ENCODE measurements at places on chromosomes 11 and 22.

DNA sequence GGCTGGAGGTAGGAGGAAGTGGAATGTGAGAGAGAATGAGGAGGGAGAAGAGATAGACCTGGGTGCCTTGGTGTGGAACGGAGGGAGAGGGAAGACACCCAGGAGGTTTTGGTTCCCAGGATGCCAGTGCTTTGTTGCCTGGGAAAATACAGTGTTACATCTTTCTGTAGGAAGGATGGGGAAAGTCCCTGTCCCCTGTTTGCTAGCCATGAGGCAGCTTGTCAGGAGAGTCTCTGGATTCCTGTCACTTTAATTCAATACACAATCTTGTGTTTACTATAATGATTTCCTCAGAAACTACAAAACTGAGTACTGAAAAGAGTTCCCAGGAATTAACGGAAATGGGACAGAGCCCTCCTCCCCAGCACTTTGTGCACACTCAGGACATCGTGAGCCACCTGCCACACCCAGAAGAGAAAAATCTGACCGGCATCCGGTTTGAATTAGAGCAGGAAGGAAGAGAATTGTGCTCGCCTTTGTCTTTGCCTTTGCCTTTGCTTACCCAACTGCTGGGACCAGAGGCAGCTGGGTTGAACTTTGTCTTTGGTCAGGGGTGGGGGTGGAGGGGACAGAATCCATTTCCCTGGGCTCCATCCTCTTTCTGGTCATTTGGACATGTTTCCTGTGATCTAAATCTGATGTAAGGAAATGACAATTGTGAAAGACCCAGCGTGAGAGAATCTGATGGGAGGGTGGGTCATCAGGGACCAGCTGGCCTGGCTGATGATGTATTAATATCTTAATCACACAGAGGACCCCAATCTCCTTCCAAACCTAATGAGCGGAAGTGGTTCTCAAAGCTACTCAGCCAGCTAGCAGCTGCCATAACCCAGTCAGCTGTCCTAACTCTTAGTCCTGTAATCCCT lies 1.3 kb upstream of the LIMK2 start:
- DNase-seq = no peak

- no peak for DNase-seq
Measured at GRCh38 chr11:9790703-9791102, 126.8 kb downstream of the SWAP70 start.

- no peak for DNase-seq
Measured at GRCh38 chr11:105236664-105237063, 97.1 kb upstream of the CARD18 start.

DNA sequence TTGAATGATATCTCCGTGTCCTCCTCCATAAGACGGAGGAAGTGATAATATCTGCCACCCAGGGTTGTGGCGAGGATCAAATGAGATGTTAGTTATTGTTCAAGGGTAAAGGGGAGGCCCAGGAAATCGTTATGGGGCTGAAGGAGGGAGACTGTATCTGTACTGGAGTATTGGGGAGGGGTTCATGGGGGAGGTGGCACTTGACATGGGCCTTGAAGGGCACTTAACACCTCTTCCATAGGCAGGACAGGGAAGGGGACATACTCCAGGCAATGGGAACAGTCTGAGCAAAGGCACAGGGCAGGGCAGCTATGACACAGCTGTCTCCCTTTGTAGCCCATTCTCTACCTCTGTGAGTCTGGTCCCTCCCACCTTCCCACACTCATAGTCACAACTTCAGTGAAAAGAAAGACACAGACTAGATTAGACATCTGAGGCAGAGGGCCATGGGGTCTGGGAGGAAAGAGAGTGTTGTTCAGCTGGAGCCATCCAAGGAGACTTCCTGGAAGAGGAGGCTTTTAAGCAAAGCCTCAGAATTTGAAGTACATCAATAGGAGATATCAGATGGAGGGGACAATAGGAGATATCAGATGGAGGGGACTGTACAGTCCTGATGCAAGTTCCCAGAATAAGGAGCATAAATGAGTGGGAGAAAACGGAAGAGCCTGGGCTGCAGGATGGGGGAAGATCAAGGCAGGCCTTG lies 15.8 kb upstream of the DGKZ start:
- no peak for DNase-seq

DNA sequence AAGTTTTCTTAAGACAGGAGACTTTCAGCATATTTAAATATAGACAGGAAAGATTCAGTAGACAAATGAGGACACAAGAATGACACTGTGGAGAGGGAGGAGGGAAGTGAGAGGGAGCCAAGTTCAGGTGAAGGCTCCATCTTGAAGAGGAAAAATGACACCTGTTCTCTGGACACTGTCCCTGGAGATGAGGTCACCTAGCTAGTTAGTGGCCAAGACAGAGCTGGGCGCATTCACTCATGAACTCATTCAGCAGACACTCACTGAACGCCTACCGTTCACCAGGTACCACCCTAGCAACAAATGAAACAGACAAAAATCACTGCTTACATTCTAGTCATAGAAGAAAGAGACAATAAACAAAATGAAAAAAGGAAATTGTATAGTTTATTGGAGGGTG lies 103.3 kb upstream of the PARVA start:
- no peak for DNase-seq
